CD4-positive, alpha-beta T cell treated with Interleukin-15 for 1 hour (primary cell): ENCODE measurements at places on chromosomes 3 and 15.

GRCh38 chr15:71393383-71393782 is 278.1 kb downstream of the THSD4 start:
- no peak for DNase-seq

- DNase-seq = no peak
Measured at GRCh38 chr3:74844428-74844827, 230.0 kb upstream of the CNTN3 start.

- DNase-seq = no peak
Measured at GRCh38 chr15:39887832-39888231, 32.2 kb downstream of the GPR176 start.

DNA sequence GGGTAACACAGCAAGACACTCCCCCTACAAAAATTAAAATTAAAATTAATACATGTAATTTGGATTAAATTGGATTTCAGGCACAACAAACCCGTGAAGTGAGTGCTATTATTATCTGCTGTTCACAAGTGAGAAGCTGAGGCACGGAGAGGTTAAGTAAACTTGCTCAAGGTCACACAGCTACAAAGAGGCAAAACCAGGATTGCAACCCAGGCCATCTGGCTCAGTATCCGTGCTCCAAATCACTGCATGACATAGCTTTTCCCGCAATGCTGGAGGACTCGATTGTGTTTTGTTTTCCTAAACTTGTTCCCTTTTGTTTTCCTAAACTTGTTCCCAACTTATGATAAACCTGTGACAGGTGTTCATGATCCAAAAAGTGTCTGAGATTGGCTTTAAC is 19.9 kb upstream of the C15orf39 start:
- no peak for DNase-seq

GRCh38 chr3:112982710-112983109 is 7.8 kb upstream of the CD200R1 start:
- DNase-seq = no peak

- no peak for DNase-seq
Measured at GRCh38 chr3:168155303-168155702, 59.6 kb upstream of the GOLIM4 start.

DNA sequence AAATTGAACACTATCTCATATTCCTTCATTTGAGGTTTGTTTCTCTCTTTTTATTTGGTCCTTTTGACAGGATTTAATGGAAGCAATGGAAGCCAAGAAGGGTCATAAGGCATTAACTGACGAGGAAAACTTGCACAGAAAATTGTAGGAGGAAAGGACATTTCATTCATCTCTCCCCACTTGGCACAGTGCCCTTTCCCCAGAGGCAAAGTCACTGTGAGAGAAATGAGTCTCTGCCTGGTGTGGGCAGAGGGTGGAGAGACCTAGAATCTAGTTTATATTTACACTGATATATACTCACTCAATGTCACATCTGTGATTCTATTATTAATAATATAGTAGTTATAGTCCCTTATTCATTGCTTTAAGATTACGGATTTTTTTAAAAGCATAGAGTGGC is 324.6 kb upstream of the IL12A start:
- no peak for DNase-seq

- DNase-seq = no peak
Measured at GRCh38 chr3:98038876-98039275, 3.8 kb upstream of the GABRR3 start.

- DNase-seq = no peak
Measured at GRCh38 chr3:32577174-32577573, 6.5 kb upstream of the DYNC1LI1 start.

DNA sequence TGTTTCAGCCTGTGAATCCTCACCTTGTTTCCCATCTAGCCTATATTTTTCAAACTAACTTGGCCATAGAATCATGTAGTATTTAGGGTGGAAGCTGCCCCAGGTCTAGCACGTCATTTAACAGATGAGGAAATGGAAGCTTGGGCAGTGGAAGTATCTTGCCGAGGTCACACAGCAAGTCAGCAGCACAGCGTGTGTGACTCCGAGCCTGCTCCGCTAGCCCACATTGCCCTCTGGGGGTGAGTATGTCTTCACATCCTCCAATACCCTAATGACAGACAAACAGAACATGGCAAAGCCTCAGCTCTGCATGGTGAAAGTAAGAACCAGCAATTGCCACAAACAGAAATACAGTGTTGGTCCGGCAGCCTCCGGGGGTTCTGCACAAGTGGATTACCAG is 2.2 kb upstream of the CCR5 start:
- peak; percentile 85 for DNase-seq

DNA sequence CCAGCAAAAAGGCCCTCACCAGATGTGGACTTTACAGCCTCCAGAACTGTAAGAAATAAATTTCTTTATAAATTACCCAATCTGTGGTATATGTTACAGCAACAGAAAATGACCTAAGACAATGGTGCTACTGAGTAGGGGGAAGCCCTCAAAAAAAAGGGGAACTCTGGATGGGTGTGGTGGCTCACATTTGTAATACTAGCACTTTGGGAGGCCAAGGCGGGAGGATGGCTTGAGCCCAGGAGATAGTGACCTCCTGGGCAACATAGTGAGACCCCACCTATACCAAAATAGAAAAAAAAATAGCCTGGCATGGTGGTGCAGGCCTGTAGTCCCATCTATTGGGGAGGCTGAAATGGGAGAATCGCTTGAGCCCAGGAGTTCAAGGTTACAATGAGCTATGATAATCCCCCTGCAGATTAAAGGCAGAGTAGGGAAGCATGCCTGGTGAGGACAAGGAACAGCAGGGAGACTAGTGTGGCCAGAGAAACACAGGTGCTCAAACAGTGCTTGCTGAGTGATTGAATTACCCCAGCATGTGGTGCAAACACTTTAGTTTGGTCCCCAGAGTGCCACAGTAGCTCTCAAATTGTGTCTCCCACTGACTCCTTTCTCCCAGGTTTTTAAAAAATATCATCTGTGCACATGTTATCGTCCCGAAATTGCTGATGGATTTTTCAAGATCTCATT is 13.9 kb upstream of the USP3 start:
- peak; percentile 69 for DNase-seq

- no peak for DNase-seq
Measured at GRCh38 chr3:157232141-157232540, 72.2 kb upstream of the CCNL1 start.

- DNase-seq = no peak
Measured at GRCh38 chr15:81905889-81906288, 139.9 kb downstream of the MEX3B start.

GRCh38 chr3:177071496-177072156 is 125.7 kb downstream of the TBL1XR1 start:
- DNase-seq = no peak

DNA sequence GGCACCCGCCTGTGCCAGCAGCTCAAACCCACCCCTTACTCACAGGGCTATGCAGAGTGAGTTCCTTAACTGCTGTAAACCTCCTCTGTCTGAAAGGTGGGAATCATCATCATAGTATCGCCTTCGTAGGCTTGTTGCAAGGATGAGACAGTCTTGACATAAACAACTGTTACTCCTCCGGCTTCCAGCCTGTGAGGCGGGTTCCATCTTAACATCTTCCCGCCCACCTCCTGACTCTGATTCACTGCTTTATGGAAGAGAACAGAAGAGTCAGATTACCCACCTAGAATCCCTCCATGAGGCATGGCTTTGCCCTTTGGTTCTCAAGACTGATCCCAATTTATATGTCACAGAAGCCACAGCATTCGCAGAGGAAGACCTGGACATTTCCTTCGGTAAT is 21.9 kb downstream of the POLR2M start:
- DNase-seq = no peak

DNA sequence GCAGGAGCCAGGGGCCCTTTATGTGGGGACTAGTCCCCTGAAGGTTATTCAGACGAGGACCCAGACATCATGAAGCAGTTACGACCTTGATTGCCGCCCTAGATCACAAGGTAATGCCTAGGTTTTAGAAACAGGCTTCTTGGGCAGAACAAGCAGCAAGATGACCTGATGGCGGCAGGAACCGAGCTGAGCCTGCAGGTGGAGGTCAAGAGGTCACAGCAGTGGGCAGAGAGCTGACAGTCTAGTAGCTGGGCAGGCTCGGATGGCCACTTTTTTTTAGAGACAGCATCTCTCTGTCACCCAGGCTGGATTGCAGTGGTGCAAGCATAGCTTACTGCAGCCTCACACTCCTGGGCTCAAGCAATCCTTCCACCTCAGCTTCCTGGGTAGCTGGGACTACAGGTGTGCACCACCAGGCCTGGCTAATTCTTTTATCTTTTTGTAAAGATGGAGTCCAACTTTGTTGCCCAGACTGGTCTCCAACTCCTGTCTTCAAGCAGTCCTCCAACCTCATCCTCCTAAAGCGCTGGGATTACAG is 83.5 kb upstream of the ABHD17C start:
- DNase-seq = no peak

GRCh38 chr3:23945663-23945912 is 502 bp downstream of the NR1D2 start:
- no peak for DNase-seq

GRCh38 chr15:36109943-36110658 is 469.3 kb upstream of the CDIN1 start:
- no peak for DNase-seq

DNA sequence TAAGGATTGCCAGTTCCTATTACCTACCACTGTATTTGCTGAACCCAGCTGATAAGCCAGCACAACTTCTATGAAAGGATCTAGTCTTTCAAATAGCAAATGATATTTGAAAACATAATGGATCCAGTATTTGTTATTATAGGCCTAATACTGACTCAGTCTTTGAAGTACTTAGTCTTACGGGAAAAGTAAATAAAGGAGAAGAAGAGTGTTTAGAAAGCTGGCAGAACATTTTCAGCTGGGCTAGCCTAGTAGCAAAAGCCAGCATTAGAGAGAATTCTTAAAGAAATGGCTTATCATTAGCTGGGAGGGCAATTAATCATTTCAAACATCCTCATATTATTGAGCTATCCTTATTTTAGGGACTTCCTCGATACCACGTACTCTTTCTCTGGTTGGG is 101.4 kb upstream of the GOLIM4 start:
- no peak for DNase-seq

GRCh38 chr3:14480207-14481017 is 59.7 kb downstream of the GRIP2 start:
- no peak for DNase-seq

GRCh38 chr15:62253294-62253693 is 88.2 kb upstream of the C2CD4B start:
- no peak for DNase-seq

GRCh38 chr15:90189781-90190467 is 11.2 kb upstream of the SEMA4B start:
- DNase-seq = no peak

DNA sequence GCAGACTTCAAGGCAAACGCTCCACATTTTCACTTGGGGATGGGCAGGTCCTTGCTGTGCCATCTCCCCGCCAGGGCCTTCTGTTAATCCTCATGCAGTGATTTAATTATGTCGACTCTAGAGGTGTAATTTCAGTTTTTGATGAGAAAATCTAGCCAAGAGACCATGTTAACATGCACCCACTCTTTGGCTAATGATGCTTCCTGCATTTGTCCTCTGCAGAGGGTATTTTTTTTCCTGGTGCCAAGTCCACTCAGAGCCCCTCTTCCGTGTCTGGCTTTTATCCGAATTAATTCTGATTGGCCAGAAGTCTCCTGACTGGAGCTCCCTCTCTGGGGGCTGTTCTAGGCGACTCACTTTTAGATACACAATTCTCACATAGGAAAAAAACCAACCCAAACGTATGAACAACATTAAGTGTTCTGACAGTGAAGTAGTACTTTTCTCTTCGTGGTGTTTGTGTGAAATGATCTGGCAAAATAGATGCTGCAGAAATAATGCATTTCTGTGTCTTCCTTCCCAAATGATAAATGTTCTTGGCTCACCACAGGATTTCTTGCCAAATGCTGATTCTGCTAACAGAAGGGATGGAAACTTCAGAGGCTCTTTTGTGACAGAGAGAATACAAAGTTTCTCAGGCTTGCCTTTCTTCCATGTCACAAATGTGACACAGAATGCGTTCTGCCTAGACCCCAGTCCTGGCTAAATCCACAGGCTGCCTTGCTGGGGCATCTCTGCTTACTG is 190.0 kb downstream of the CACNA2D3 start:
- DNase-seq = no peak

DNA sequence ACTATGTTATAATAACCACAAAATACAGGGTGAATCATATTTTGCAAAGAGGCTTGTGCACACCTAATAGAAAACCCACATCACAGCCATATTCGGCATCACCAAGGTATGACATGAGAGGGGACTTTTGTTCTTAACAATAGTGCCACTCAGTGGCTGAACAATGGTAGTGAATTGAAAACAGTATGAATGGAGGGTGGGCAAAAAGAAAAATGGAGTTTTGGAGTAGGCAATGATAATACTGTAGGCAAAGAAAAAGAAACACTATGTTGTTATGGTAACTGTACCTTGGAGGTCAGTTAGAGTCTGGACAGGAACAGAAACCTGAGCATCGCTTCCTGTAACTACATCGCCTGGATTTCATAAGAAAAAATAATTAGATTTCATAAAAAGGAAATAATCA is 348.6 kb downstream of the PLCL2 start:
- peak; percentile 29 for DNase-seq

DNA sequence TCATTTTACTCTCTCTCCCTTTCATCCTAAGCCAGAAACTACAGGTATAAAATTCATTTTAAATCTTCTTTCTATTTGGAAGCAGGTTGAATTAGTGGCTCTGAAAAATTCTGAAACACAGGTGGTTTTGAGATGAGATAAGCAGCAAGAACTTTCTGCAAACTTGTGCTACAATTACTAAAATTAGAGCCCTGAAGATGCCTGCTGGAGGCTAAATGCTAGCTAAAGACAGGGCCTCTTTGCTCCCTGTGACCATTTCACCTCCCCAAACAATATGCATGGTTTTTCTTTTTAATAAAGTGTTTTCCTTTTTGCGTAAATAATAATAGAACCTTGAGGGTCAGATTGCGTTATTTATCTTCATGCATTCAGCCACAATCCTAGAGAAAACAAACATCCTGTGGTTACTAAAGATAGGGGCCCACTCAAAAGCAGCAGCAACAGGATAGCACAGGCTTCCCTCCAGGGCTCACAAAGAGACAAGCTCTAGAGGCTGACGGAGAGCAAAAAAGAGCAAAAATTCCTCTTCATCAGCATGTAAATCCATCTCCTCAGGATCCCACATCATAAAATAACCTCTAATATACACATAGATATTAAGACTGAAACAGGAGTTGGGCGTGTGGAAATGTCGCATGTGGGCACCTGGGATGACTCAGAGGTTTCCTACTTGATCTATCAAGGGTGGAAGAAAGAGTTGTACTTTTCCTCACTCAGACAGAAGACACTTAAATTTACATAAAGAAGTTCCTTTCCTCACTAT is 26.5 kb upstream of the CP start:
- DNase-seq = no peak

- no peak for DNase-seq
Measured at GRCh38 chr3:108407886-108408285, 102.5 kb downstream of the MYH15 start.

- no peak for DNase-seq
Measured at GRCh38 chr15:41018534-41018933, 65.3 kb downstream of the CHAC1 start.

- no peak for DNase-seq
Measured at GRCh38 chr3:34185301-34185700, 386.9 kb downstream of the PDCD6IP start.

DNA sequence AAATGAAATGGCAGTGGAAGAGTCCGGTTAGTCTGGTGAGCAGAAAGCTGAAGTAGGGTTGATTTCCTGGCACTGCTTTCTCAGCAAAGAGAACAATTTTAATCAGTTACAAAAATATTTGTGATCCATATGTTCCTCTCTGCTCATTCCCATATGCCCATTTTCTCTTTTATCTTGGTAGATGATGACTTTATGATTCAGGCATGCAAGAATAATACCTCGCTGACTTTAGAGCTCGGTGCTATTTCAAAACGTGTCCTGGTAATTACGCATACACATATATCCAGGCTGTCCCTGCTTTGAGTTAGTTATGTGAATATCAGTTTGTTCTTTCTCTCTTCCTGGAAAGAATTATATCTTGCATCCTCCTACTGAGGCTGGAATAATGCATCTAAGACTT is 38.5 kb downstream of the ARPP21 start:
- DNase-seq = no peak
